ENCODE measurements at places on chromosomes 4 and X.

DNA sequence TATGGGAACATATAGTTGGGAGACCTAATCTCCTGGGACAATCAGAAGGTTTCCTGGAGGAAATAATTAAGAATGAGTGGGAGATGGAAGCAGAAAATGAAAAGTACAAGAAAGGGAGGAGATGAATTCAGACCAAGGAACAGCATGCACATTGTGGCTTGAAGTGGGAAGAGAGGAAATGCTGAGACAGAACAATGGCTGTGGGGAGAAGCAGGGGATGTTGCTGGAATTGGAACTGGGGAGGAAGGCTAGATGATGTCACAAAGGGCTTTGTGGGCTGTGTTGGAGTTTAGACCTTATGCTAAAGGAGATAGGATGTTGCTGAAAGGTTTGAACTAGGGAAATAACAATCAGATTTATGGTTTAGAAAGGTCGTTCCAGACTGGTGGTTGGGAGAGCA, 119.5 kb upstream of the DIPK2B start:
- ATAC-seq, result no peak

GRCh38 chr4:144687466-144687865, 41.5 kb downstream of the HHIP start:
- no peak for ATAC-seq

DNA sequence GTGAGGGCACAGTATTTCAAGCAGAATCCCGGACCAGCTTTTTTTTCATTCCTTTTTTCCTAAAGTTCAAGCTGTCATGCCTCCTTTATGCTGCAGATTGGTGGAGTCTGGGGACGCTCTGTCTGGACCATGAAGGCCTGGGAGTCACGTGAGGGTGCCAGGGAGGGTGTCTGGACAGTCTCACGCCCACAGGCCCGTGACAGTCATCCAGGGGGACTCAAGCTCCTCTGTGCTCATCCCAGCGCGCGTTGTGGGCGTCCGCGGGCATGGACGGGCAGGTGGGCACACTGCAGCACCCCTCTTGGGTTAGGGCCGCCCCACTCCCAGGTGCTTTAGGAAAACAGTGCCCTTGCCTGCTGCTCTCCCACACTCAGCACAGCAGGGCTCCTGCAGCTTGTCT, 4.8 kb downstream of the CPZ start:
- ATAC-seq, result no peak

DNA sequence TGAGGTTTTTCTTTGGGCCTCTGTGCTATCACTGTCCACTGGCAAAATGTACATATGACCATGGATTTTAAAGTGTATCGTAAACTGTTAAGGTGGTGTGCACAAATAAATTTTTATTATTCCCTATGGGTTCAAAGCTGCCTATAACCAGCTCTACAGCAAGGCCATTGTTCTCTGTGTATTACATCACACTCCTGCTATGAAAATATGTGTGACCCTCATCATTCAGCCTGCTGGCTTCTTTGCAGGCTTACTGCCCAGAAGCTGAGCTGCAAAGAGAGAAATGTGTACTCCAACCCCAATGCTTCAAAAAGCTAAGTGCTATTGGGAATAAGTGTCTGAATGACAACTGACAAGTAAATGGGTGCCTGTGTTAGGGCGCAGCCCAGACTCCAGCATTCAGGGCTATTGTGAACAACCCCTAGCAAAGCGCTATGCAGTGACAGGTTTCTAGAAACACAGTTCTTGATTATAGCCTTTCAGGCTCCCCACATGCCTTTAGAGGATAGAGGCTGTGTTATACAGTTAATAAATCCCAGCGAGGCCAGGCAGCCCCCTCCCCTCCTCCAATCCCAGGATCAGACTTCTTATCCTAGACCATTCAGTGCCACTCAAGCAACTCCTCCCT, 220.4 kb upstream of the RADX start:
- no peak for ATAC-seq

DNA sequence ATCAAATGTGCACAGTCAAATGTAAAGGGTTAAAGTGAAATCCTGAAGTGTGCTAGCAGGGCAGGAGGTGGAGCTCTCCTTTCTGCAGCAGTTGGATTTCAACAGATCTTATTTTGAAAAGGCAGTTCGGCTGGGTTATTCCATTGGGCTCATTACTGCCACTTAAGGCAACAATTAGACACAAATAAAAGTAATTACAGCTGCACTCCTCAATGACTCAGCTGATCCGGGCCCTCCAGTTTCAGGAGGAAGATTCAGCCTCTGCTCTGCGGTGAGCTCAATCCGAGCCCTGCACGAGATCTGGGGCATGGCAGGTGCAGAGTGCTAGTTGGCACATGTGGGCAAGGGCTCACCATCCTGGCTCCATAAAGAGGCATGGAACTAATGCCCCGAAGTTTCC, 85.4 kb downstream of the PHKA2 start:
- ATAC-seq, result no peak

GRCh38 chr4:167218022-167218608, 16.2 kb downstream of the SPOCK3 start:
- ATAC-seq, result no peak

DNA sequence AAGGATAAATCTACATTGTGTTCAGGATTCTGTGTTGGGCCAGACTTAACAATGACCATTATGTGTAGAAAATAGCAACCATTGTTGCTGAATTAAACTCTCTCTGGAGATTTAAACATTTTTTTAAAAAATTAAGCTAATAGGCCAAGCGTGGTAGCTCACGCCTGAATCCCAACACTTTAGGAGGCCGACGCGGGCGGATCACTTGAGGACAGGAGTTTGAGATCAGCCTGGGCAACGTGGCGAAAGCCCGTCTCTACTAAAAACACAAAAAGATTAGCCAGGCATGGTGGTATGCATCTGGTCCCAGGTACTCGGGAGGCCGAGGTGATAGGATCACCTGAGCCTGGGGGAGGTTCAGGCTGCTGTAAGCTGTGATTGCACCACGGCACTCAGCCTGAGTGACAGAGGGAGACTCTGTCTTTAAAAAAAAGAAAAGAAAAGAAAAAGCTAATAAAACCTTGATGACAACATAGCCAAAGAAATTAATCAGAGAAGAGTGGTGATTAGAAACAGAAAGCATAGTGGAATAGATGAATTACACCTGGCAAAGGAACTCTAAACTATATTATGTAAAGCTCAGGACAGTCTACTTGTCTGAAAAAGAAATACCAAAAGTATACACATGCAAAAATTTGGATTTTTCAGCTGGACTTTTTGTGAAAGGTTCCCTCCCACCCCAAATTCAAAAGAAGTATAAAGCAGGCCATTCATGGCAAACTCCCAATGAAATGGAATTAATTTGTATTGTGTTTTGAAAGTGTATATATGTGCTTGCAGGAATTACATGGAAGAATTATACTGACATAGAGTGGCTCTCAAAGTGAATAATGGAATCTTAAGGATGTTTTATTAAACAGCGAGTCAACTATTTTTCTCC, 21.9 kb downstream of the PLS3 start:
- ATAC-seq, result no peak

- ATAC-seq, result no peak
Observed at GRCh38 chr4:47829438-47829837, 8.4 kb downstream of the CORIN start.

GRCh38 chr4:95155759-95156451, 392.9 kb downstream of the UNC5C start:
- ATAC-seq, result no peak

- no peak for ATAC-seq
Observed at GRCh38 chr4:63607169-63607872, 801.9 kb downstream of the TECRL start.
